ENCODE measurements at places on chromosomes 2 and 18. TPM values are rescaled to one million over a fixed set of nuclear protein-coding genes. Genes with fewer than 3 reads are reported as not detected.

The MBP gene
- total RNA-seq: 29.7 TPM

The B4GALT6 gene
- total RNA-seq: 6.2 TPM

The SNTG2 gene
- not detected for total RNA-seq

The CYS1 gene
- 1.3 TPM for total RNA-seq

The KCNE4 gene
- 0.83 TPM for total RNA-seq
